ENCODE measurements at places on chromosomes 2 and 18.

- DNase-seq, result no peak
Observed at GRCh38 chr2:221104361-221104811, 467.7 kb downstream of the EPHA4 start.

DNA sequence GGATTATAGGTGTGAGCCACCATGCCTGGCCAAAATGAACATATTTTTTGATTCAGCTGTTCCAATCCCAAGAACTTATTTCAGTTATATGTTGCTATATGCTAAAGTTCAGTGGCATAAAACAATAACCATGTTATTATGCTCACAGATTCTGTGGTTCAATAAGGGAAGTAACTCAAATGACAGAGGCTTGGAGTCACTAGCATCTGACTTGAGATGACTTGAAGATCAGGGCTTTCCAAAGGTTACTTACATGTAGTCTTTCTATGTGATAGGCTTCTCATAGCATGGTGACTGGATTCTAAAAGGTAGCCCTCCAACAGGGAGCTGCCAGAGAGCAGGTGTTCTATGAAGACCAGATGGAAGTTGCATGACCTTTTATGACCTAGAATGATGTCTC lies 17.2 kb downstream of the CLK1 start:
- no peak for DNase-seq

DNA sequence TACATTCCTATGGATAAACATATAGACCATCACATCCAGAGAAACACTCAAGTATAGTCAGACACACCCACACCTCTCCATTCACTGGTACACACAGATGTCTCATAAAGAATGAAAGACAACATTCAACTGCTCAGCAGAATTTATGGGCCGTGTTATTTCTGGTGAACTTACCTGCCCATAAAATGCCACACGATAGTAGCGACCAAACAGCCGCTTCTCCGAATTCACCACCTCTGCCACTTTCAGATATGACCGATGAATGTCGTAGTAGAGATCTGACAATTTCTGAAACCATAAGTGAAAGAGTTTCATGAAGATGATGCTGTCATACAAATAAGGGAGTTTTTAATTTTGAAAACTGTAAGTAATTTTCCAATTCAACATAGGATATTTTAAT lies 70.7 kb upstream of the CCDC195 start:
- no peak for DNase-seq

DNA sequence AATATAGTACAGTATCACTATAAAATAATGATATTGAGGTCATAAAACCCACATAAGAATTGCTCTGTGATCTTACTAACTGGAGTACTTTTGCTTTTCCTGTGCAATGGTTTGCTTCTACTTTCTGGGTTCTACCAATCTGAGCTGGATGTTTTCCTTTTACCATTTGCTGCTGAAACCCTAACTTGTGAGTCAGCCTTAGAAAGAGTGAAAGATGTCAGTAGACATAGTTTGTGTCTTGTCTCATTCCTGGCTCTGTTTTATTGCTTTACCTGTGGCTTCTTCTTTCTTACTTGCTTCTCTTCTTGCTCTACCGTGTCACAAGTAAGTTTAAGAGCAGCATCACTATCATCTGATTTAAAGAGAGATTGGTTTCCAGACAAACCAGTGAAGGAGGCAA lies 61.0 kb downstream of the MBD2 start:
- DNase-seq, result no peak

- no peak for DNase-seq
Observed at GRCh38 chr2:113877711-113878598, 11.9 kb upstream of the ACTR3 start.

DNA sequence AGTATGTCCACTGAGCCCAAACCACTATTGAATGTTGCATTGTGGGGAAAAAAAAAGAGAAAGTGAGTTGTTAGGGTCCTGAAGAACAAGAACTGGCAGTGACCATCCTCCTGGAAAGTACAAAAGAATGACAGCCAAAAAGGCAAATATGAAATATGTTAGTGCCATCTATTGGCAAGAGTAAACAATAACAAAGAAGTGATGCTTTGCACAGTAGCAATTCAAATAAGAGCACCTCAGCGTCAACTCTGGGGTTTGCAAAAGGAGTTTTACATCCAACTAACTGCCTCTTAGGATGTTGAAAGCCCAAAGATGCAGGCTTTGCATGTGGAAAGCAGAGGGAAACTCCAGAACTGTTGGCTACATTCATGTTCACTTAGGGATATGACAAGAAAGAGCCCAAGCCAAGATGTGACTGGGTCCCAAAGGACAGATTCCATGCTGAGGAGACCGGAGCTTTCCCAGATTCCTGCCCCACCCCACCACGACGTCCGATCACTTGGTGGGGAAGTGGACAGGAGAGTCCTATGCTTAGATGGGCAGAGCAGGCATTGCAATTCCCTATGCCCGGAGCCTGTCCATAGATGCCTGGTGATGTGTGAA lies 15.6 kb downstream of the TRABD2A start:
- no peak for DNase-seq

- DNase-seq, result no peak
Observed at GRCh38 chr2:241842067-241842415, 16.7 kb downstream of the PDCD1 start.

GRCh38 chr18:75812761-75813160 lies 385.3 kb upstream of the SMIM21 start:
- no peak for DNase-seq

DNA sequence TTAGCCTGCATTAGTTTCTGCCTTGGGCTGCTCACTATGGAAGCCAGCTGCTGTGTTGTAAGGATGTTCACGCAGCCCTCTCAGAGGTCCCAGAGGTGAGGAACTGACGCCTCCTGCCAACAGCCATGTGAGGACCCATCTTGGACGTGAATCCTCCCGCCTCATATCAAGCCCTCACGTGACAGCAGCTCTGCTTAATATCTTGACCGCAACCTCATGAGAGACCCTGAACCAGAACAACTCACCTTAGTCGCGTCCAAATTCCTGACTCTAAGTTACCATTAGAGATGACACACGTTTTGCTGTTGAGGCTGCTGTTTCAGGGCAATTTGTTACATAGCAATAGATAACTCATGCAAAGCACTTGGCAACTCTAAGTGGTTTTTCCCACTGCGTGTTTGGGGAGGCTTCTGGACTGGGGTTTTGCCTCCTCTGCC lies 97.7 kb downstream of the TMEM17 start:
- no peak for DNase-seq

DNA sequence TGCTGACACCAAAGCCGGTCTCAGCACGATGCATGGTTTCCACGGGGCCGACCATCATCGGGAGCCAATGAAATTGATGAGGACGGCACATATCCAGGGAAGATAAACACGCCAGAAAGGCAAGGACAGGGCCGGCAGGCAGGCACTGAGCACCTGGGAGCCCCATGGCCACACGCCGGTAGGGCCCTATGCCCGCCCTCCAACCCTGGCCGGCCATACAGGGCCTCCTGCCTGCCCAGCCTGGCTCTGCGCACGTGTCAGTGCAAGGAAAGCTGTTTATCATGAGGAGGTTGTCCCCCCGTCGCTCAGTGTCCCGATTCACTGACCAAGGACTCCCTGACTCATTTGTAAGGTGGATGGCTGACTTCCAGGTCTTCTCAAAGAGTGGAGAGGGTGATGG lies 237.5 kb downstream of the GLI2 start:
- no peak for DNase-seq

GRCh38 chr2:20217041-20217970 lies 7.6 kb downstream of the SDC1 start:
- no peak for DNase-seq

GRCh38 chr2:196592331-196592910 lies 47.1 kb upstream of the CCDC150 start:
- DNase-seq, result no peak

GRCh38 chr2:64166637-64167420 lies 22.6 kb upstream of the PELI1 start:
- no peak for DNase-seq

- no peak for DNase-seq
Observed at GRCh38 chr2:191411472-191411871, 166.3 kb downstream of the MYO1B start.

DNA sequence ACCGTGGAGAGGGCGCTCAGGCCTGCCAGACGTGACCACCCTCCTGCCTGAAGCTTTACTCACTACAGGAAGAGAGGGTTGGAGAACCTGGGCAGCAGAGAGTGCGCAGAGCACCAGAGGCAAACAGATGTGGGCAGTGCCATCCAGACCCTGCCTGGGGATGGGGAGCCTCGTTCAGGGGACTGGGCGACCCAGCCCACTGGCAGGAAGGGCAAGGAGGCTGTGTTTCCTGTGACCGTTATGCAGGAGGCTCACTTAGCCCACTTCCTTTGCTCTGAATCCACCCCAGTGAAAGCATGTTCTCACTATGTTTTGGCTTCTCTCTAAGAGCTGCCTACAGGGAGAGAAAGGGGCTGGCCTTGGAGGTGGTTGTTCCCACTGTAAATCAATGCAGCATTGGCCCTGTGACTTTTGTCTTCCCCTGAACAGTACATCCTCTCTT lies 23.0 kb upstream of the ACKR3 start:
- DNase-seq, result no peak

- no peak for DNase-seq
Observed at GRCh38 chr2:184186436-184186835, 411.9 kb upstream of the ZNF804A start.

GRCh38 chr2:231362555-231363184 lies 32.8 kb upstream of the B3GNT7 start:
- no peak for DNase-seq

- DNase-seq, result no peak
Observed at GRCh38 chr2:16039823-16040222, 99.5 kb downstream of the MYCN start.

GRCh38 chr2:69298261-69298660 lies 88.8 kb downstream of the GFPT1 start:
- no peak for DNase-seq

DNA sequence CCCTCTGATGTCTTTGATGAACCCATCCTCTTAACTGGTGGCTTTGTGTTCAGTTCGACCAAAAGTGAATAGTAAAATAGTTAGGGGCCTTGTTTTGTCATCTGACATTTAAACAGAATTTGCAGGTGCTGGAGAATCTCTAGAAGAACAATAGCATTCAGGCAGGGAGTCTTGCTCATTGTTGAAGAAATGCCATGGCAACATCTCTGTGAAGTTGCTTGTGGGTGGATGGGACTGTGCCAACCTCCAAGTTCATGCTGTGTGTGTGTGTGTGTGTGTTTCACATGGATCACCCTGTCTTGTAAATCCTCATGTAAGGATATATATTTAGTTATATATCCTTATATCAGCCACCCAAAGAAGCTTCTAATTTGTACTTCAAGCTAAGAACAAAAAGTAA lies 66.7 kb downstream of the SKA1 start:
- no peak for DNase-seq

DNA sequence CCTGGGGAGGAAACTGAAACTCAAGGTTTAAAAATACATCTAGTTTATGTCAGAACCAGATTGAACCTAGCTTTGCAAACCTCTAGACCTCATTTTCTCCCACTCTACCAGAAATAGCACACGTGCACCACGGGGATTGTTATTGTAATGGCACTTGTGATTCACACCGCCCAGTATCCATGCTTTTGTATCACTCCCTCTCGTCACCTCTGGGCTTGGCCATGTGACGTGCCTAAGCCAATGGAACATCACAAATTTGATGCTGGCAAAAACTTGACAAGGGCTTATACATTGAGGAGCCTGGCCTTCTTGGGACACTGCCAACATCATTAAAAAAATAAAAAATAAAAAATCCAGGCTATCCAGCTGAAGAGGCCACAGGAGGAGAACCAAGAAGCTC lies 495.8 kb upstream of the POU3F3 start:
- no peak for DNase-seq

GRCh38 chr2:6977113-6977741 lies 60.0 kb downstream of the RNF144A start:
- DNase-seq, result no peak

GRCh38 chr2:54572262-54572635 lies 116.1 kb downstream of the SPTBN1 start:
- DNase-seq, result no peak

DNA sequence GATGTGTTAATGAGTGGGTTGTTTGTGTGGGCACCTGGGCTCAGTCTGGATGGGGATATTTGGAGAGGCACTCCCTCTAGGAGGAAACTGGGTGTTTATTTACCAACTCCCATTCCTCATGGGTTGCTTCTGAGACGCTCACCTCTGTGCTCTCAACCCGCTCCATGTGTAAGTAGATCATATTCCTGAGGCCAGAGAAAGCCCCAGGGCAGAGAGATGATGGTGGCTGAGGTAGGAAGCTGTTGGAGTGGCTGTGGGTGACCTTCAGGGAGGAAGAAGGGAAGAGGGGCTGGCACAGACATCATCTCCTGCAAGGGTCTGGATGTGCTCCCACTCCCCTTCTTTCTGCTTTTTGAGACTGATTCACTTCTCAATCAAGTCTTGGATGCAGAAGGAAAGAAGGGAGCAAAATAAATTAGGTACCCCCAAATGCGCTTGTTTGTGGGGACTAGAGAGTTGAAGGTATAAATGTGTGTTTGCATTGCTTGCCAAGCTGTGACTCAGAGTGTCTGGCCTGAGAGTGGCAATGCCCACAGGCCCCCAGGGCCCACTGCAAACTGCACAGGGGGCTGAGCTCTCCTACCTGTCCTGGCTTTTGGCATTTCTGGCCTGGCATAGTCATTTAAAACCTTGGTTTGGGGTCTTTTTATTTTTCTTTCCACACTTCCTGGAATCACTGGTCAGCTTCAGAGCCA lies 57.2 kb upstream of the TNP1 start:
- no peak for DNase-seq

- DNase-seq, result no peak
Observed at GRCh38 chr18:46518438-46518837, 138.6 kb downstream of the LOXHD1 start.

- no peak for DNase-seq
Observed at GRCh38 chr18:13574355-13574754, 152.0 kb downstream of the FAM210A start.

GRCh38 chr2:239496700-239497099 lies 95.9 kb upstream of the HDAC4 start:
- DNase-seq, result no peak

DNA sequence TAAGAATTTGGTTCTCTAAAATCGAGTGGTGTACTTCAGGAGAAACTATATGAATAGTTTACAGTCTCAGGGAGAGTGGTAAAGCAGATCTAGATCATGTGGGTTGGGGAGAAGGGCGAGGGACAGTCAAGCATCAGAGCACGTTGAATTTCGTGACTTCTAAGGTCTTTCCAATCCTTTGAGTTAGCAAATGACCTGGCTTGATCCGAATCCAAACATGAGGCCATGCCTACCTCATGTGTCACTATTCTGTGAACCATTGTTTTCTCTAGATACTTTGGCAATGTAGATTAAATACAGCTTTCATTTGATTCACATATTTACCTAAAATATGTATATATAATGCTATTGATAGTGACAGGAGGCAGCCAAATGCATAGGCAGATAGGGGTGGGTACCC lies 674.9 kb downstream of the NYAP2 start:
- DNase-seq, result no peak

DNA sequence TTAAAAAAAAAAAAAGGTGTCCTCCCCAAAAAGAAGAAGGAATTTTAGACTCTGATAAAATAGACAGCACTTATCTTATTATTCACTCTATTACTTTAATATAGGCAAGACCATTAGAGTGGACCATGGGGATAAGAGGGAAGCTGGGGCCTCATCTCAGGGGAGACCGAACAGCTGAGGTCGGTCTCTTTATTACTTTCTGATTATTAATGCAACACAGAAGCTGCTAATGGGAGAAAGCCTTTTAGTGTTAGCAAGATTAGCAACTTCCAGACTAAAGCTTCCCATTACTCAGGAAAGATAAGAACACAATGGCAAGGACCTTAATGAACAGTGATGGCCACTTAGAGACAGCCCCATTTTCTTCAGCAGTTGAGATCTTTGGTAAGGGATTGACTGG lies 135.5 kb downstream of the TMEFF2 start:
- DNase-seq, result no peak

All from activated T-helper 1 cell treated with anti-CD3 and anti-CD28 coated beads, Interleukin-2, amount 50 U/mL, for 16 hours (primary cell).